Adipose tissue (tissue), 3 donors: ENCODE measurements at places on chromosomes 13 and 19. TPM values are rescaled to one million over a fixed set of nuclear protein-coding genes. Genes with fewer than 3 reads are reported as not detected.

The ANGPTL4 gene
- polyA plus RNA-seq, result 47.8 TPM

The PTPRH gene
- 3.4 TPM for polyA plus RNA-seq

The ELAVL3 gene
- not detected for polyA plus RNA-seq

The LYL1 gene
- 7.9 TPM for polyA plus RNA-seq

The CYP2F1 gene
- polyA plus RNA-seq, result not detected

The BRCA2 gene
- polyA plus RNA-seq, result 0.25 TPM

The CAPS gene
- 7.0 TPM for polyA plus RNA-seq

The KLK2 gene
- not detected for polyA plus RNA-seq

The EHD2 gene
- 202 TPM for polyA plus RNA-seq

The CLEC17A gene
- polyA plus RNA-seq, result 0.15 TPM

The SYDE1 gene
- polyA plus RNA-seq, result 3.6 TPM

The CLC gene
- 0.86 TPM for polyA plus RNA-seq

The MCEMP1 gene
- 36.0 TPM for polyA plus RNA-seq

The ONECUT3 gene
- polyA plus RNA-seq, result not detected

The KLK10 gene
- 0.90 TPM for polyA plus RNA-seq

The YJEFN3 gene
- polyA plus RNA-seq, result 4.5 TPM

The THSD8 gene
- polyA plus RNA-seq, result 1.8 TPM

The KLC3 gene
- not detected for polyA plus RNA-seq

The MAMSTR gene
- polyA plus RNA-seq, result 0.86 TPM

The FCER2 gene
- 0.39 TPM for polyA plus RNA-seq

The NOTCH3 gene
- polyA plus RNA-seq, result 6.7 TPM

The ZNF223 gene
- 1.8 TPM for polyA plus RNA-seq

The NLRP9 gene
- polyA plus RNA-seq, result not detected

The NDUFS7 gene
- polyA plus RNA-seq, result 97.5 TPM

The DNAAF3 gene
- 2.5 TPM for polyA plus RNA-seq

The KLF1 gene
- 0.07 TPM for polyA plus RNA-seq

The SIRT2 gene
- polyA plus RNA-seq, result 79.1 TPM

The KRTDAP gene
- 0.21 TPM for polyA plus RNA-seq

The TUBB4A gene
- 0.68 TPM for polyA plus RNA-seq

The WDR62 gene
- polyA plus RNA-seq, result 0.25 TPM

The PGLYRP1 gene
- polyA plus RNA-seq, result not detected

The ZNF345 gene
- polyA plus RNA-seq, result 1.9 TPM

The SULT2A1 gene
- polyA plus RNA-seq, result not detected

The CLDND2 gene
- polyA plus RNA-seq, result 0.49 TPM

The IGSF23 gene
- polyA plus RNA-seq, result not detected

The BLVRB gene
- 220 TPM for polyA plus RNA-seq

The TUBA3C gene
- not detected for polyA plus RNA-seq

The CYP2A6 gene
- not detected for polyA plus RNA-seq

The NPAS1 gene
- polyA plus RNA-seq, result 1.6 TPM

The THSD1 gene
- polyA plus RNA-seq, result 5.1 TPM

The YIF1B gene
- 27.7 TPM for polyA plus RNA-seq

The LRRC25 gene
- polyA plus RNA-seq, result 1.6 TPM

The LRP3 gene
- polyA plus RNA-seq, result 32.2 TPM
